Esophagus squamous epithelium (tissue), 5 donors: ENCODE measurements at places on chromosomes 16 and 17.

- no peak for DNase-seq
Observed at GRCh38 chr17:50370052-50370451, 2.9 kb downstream of the MRPL27 start.

DNA sequence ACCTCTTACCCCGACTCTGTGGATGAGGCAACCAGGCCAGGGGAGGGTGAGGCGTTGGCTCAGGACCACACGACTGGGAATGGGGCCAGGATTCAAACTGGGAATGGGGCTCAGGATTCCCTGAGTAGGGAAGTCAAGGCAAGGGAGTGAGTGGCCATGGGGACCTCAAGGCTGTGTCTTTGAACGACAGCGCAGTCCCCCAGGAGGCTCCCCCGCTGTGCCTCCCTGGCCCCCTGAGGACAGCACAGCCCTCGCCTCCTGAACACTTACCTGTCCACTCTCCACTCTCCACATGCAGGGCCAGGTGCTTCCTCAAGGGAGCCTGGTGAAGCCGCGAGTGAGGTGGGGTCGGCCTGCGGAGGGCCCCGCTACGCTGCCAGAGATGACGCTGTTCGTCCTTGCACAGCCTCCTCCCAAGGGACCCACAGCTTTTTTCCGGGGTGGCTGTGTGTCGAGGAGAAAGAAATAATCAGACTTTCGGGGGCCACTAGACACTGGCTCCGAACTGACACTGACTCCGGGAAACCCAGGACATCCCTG lies 6.9 kb downstream of the ZNF469 start:
- no peak for DNase-seq

- DNase-seq, result no peak
Observed at GRCh38 chr16:28823291-28823872, 583 bp downstream of the ATXN2L start.

DNA sequence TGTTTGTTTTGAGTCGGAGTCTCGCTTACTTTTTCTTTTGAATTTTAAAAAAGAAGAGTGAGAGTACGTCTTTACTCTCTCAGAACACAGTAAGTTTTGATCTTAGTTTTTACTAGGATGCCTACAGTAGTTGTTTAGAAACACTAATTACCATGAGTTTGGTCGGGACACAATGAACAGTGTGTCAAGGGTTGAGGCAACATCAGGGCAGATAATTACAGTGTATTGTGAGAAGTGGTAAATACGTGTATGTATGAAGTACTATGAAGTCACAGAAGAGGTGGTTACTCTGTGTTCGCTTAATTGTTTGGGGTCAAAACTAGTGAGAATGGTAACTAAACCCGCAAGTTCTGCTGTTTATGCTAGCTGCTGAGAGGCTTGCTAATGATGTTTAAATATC lies 18.2 kb downstream of the PAFAH1B1 start:
- DNase-seq, result no peak

GRCh38 chr16:85615014-85615851 lies 2.1 kb downstream of the GSE1 start:
- DNase-seq, result no peak

DNA sequence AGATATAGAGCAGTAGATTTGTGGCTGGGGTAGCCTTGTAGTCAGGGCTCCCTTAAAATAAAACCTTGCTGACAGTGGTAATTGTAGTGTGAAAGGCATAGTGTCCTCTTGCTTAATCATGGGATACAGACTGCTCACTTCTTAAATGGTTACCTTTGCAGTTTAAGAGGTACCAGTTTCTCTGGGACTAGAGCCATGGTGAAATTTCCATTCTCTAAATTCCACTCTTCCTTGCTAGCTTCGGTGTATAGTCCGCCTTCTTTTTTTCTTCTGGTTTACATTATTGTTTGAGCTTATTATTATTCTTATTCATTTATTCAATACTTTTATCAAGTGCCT lies 1.6 kb downstream of the CCP110 start:
- DNase-seq, result no peak

GRCh38 chr17:74145756-74146155 lies 57.7 kb upstream of the RPL38 start:
- no peak for DNase-seq

DNA sequence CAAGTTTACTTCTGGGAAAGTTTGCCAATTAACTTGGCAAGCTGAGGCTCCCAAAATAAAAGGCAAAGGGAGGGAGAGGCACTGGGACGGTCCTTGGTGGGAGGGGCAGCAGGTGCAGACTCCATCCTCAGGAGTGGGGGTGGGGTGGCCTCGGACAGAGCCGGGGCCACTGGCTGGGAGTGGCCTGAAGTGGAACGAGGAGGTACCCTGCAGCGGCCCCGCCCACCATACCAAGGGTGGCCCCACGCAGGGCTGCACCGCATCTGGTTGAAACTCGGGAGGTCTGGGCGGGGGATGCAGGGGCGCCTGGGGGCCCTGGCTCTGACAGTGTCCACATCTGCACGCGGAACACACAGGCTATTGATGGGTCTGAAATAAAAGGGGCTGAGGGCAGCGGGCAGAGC lies 42.4 kb upstream of the SLC38A10 start:
- no peak for DNase-seq

DNA sequence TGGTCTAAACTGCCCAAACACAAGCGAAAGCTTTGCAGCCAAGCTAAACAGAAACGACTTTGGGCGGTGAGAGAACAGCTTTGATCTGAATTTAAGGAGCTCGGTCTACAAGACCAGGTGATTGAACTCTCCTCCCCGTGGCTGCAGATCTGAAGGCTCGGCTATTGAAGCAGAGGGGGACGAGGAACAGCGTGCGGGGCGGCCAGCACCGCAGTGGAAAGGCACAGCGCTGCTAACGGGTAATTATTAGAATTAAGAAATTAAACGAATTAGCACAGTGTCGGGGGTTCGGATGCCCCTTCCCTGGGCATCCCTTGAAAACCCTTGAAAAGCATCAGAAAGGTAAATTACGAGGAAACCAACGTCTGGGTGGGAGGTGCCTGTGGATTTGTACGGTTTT lies 431 bp downstream of the TEKT3 start:
- no peak for DNase-seq

- no peak for DNase-seq
Observed at GRCh38 chr16:70419384-70420327, 19.2 kb downstream of the ST3GAL2 start.

GRCh38 chr17:34299956-34300577 lies 14.5 kb downstream of the CCL11 start:
- no peak for DNase-seq

GRCh38 chr16:58000706-58001676 lies at the start of gene USB1:
USB1 (plus strand) TSS chr16:58001407; CDS start chr16:58001484, 77 bp downstream.
- no peak for DNase-seq

GRCh38 chr16:9099131-9099625 lies 7.7 kb downstream of the HAPSTR1 start:
- no peak for DNase-seq

DNA sequence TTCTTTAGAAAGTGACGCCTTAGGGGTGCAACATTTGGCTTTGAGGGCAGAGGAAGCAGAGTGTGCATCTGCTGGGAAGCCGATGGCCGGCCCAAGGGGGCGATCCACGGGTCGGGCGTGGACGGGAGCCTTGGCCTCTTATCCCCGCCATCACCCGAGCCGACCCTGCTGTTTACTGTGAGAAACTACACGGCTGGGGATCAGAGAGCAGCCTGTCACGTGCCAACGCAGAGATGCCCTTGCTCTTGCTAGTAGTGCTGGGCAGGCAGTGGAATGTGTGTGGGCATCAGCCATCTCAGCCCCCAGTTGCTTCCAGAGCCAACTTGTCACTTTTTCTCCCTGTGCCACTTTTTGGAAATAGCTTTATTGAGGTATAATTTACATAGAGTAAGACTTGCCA lies 26.7 kb upstream of the ITGB4 start:
- no peak for DNase-seq

- DNase-seq, result no peak
Observed at GRCh38 chr16:24978370-24978914, 36.7 kb downstream of the ARHGAP17 start.

- no peak for DNase-seq
Observed at GRCh38 chr17:22669721-22670120, 977.4 kb downstream of the KCNJ18 start.

- no peak for DNase-seq
Observed at GRCh38 chr16:15575293-15576049, 67.5 kb downstream of the MARF1 start.

DNA sequence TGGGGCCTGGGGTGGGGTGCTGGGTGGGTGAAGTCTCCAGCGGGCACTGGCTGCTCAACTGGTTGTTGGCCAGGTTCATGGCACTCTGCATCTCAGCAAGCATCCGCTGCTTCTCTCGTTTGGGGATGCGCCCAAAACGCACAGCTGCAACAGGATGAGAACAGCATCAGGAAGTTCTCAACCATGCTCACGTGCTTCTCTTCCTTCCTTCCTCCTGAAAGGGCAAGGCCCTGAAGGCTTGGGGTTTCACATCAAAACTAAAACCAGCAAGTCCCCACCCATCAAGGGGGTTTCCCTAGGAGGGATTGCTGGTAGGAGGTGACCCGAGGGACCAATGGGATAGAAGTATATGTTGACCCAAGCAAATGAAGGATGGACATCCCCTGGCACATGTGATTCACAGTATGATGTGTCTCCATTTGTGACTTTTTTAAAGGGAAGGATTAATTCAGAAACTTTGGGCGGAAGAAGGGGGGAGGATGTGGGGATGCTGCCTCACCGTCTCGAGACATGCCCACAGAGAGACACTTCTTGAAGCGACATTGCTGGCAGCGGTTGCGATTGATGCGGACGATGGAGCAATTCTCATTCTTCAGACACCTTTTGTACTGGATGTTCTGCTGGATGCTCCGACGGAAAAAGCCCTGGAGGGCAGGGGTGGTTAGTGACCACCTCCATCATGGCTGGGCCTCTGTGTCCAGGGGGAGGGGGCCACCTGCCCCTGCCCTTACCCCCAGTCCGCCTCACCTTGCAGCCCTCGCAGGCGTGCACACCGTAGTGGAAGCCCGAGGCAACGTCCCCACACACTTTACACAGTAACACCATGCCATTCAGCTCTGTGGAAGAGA lies 4.2 kb downstream of the NR1D1 start:
- peak; percentile 45 for DNase-seq
